Activated CD4-positive, alpha-beta T cell treated with anti-CD3 and anti-CD28 coated beads for 36 hours (primary cell): ENCODE measurements at places on chromosomes 2 and 18.
A peak's percentile ranks its signal among the peaks of the same experiment; 100 is the strongest.

DNA sequence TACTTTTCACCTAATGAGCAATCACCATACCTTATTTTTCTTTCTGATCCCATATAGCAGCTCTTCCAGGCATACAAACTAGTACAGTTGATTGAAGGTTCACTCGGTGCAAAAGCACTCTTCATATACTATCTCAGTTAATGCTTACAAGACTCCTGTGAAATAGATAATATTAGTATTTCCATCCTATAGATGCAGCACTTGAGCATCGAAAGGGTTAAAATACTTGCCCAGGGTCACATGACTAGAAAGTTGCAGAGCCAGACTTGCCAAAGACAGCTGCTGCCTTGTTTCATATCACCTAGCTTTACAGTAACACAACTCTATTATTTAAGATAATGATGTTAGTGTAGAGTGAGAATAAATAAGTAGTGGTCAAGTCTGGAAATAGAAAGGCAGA lies 466.0 kb upstream of the TNP1 start:
- no peak for DNase-seq

- DNase-seq: no peak
Measured at GRCh38 chr2:65025453-65026123, 30.6 kb upstream of the CEP68 start.

DNA sequence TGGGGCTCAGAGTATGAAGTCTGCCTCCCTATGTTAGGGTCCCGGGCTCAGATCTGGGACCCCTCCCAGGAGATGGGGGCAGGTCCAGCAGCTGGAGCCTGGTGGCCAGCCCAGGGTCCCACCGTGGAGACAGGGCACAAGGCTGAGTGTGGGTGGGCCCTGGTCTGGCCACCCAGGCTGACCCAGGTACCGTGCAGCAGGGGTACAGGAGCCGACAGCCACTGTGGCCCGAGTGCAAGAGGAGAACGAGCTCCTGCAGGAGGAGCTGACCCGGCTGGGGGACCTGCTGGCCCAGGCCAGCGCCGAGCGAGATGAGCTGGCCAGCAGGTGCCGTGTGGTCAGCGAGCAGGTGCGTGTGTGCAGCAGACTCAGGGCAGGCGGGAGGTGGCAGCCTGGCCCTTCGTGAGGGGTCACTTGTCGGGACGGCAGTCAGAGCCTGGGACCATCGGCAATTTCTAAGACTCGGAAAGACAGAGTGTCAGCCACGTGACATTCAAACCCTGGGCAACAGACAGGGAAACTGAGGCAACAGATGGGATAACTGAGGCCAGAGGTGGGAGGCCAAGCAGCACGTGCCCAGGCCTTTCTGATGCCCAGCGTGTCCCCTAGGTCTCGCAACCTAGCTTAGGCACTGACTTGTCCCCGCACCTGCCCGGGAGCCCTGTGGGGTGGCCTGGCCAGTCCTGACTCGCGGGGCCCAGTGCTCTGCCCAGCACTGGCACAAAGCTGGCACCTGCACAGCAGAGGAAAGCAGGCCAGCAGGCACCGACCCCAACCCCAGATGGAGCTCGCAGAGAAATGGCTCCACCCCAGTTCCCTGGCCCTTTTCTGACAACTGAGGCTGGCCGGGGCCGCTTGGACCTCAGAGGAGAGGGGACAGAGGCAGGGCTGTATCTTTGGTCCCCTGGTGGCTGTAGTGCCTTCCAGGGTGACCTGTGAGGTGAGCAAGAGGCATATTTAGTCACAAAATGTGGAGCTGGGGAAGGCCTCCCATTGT lies 13.9 kb downstream of the CROCC2 start:
- DNase-seq: peak; percentile 5

- no peak for DNase-seq
Measured at GRCh38 chr2:127153691-127154158, 46.8 kb upstream of the BIN1 start.

DNA sequence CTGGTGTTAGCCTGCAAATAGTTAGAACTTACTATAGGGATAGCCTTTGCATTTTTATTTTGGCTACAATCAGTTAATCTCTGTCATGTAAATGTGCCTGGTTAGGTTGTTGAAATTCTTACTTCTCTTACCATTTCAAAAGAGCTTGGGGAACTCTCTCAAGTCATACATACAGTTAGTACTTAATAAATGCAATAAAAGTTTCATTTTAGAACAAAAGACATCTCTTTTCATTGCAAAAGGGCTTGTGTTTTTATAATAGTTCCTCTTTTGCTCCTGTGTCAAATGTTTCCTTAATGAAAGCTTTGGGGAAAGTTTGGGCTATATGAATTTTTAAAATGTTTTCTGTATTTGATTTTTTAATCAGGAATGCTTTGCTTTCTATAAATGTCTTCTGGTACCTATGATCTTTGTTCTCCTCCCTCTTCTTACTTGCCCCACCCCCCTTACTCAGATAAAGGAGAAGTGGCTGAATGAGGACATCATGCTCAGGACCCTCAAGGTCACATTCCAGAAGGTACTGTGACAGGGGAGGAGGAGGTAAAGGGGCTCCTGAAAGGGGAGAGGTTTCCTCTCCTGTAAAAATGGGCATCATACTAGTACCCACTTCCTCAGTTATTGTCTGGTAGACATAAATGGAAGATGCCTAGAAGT lies 13.6 kb downstream of the PTPN18 start:
- no peak for DNase-seq
